Large intestine (tissue), 12 donors: ENCODE measurements at places on chromosomes 4 and X.

DNA sequence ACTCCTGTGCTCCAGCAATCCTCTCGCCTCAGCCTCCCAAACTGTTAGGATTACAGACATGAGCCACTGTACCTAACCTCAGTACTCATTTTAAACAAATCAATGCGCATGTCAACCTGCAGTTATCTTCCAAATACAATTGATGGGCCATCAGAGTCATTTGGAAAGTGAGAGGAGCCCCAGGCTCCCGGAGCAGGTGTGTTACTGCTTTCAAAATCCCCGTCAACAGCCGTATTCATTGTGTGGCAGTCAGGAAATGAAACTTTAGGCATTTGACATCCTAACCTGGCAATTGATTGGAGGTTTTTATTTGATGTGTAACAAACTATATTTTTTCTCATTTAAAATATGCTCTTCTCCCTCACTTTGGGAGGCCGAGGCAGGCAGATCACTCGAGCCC, 623.6 kb upstream of the TENM3 start:
- H3K27ac ChIP-seq, result no peak overlapping the region
- H3K4me1 ChIP-seq, result no peaks in the 10 kb centered on the region
- H3K27me3 ChIP-seq, result no peaks in the 10 kb centered on the region

- peaks cover 3% of the 10 kb centered on the region for H3K27me3 ChIP-seq
- H3K36me3 ChIP-seq, result no peaks in the 10 kb centered on the region
- no peak overlapping the region for H3K4me3 ChIP-seq
- no peaks in the 10 kb centered on the region for H3K4me1 ChIP-seq
Observed at GRCh38 chr4:139587446-139587845, 31.4 kb upstream of the SETD7 start.

DNA sequence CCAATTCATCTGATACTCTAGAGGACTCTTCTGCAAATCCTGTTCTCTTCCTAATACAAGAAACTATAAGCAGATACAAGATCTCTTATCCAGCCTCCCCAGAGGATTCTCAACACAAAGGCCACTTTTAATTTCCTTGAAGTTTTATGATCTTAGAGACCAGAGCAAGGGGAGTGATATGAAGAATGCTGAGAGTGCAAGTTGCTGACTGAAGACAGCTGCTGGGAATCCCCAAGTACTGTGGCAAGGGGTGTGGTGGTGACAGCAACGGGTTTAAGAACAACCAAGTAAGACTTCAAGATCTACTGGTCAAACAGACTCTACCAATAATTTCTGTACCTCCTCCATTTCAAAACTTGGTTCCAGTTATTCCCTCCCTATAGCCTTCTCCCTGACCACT, 7.0 kb downstream of the AMMECR1 start:
- no peaks in the 10 kb centered on the region for H3K27me3 ChIP-seq
- H3K4me1 ChIP-seq, result peaks cover 9% of the 10 kb centered on the region
- peak overlapping the region; percentile 52 for H3K27ac ChIP-seq
- no peaks in the 10 kb centered on the region for H3K36me3 ChIP-seq
- DNase-seq, result peak; percentile 53
- H3K4me3 ChIP-seq, result no peak overlapping the region

- no peak overlapping the region for H3K4me3 ChIP-seq
- no peak for DNase-seq
- no peaks in the 10 kb centered on the region for H3K27me3 ChIP-seq
- H3K27ac ChIP-seq, result no peak overlapping the region
- H3K4me1 ChIP-seq, result no peaks in the 10 kb centered on the region
Observed at GRCh38 chr4:41619161-41619560, 81.2 kb downstream of the LIMCH1 start.

DNA sequence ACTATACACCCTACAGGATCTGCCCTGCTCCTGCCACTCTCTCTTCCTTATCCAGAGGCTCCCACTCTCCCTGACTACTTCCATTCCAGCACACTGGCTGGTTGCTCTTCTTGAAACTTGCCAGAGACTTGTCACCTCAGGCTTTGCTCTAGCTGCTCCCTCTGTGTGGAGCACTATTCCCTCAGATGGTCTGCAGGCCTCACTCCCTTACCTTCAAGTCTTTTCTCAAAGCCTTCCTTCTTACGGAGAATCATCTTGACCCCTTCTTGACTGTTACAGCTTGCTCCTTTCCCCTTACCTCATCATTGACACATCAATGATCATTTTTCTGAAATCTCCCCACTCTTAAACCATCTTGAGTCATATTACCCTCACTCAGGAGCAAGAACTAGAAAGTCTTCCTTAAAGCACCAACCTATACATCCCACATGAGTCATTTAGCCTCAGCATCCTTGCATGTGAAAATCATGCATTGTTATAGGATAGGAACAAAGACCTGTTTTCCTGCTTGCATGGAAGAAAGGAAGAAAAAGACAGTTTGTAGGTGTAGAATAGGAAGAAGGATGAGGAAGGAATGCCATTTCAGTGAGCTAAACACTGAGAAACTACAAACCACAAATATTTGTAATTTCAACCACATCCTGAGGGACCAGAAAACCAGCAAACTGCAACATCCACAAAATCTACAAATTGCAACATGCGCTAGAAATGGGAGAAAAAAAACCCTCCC, 55.7 kb downstream of the ANTXR2 start:
- no peak overlapping the region for H3K4me3 ChIP-seq
- no peaks in the 10 kb centered on the region for H3K4me1 ChIP-seq
- DNase-seq, result no peak
- no peak overlapping the region for H3K27ac ChIP-seq

GRCh38 chrX:47586043-47586787, 4.0 kb downstream of the TIMP1 start:
- H3K4me1 ChIP-seq, result peaks cover 5% of the 10 kb centered on the region
- no peak overlapping the region for H3K27ac ChIP-seq
- DNase-seq, result no peak
- H3K4me3 ChIP-seq, result no peak overlapping the region
- no peaks in the 10 kb centered on the region for H3K36me3 ChIP-seq
- no peaks in the 10 kb centered on the region for H3K27me3 ChIP-seq

- DNase-seq, result peak; percentile 75
- peaks cover 37% of the 10 kb centered on the region for H3K27me3 ChIP-seq
- no peaks in the 10 kb centered on the region for H3K4me1 ChIP-seq
- peak overlapping the region; percentile 63 for H3K4me3 ChIP-seq
- H3K27ac ChIP-seq, result peak overlapping the region; percentile 48
Observed at GRCh38 chr4:185470501-185471195, 885 bp downstream of the CCDC110 start.

DNA sequence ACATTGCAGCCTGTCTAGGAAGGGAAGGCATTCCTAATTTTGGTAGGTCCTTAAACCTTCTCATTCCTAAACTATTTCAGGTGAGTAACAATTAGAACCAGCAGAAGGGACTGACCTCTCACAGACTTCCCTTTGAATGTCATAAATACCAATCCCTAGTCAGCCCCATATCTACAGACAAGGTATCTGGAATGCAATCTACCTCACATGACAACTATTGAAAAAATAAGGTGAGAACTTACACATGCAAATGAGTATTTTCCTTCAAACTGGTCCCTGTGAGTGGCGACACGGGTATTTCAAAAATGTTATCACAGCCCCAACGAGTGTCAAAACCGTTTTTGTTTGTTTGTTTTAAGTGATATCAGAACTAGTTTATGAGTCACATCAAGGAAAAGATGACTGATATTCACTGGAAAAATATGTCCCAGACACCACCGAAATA, 102.4 kb upstream of the VCX2 start:
- no peaks in the 10 kb centered on the region for H3K36me3 ChIP-seq
- H3K27ac ChIP-seq, result no peak overlapping the region
- no peaks in the 10 kb centered on the region for H3K27me3 ChIP-seq
- no peak for DNase-seq
- H3K4me3 ChIP-seq, result no peak overlapping the region

GRCh38 chr4:125725957-125726525, 411.3 kb downstream of the FAT4 start:
- no peak for DNase-seq
- H3K4me3 ChIP-seq, result no peak overlapping the region
- no peaks in the 10 kb centered on the region for H3K4me1 ChIP-seq
- H3K36me3 ChIP-seq, result no peaks in the 10 kb centered on the region

DNA sequence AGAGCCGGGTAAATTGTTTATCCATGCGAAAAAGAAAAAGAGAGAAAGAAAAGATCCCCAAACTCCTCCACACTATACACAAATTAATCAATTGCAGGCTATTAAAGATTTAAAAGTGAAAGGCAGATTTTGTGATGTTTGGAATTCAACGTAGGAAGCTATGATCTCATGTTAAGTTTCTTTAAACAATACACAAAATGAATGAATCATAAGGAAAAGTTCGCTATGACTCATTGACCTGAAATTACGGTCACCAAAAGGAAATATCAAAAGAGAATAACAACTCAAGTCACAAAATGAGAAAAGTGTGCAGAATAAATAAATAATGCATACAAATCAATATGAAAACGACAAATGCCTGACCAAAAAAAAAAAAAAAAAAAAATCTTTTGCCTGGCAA, 28.6 kb downstream of the CLNK start:
- H3K27me3 ChIP-seq, result no peaks in the 10 kb centered on the region
- no peaks in the 10 kb centered on the region for H3K36me3 ChIP-seq
- H3K4me1 ChIP-seq, result peaks cover 3% of the 10 kb centered on the region
- no peak overlapping the region for H3K27ac ChIP-seq
- DNase-seq, result no peak

DNA sequence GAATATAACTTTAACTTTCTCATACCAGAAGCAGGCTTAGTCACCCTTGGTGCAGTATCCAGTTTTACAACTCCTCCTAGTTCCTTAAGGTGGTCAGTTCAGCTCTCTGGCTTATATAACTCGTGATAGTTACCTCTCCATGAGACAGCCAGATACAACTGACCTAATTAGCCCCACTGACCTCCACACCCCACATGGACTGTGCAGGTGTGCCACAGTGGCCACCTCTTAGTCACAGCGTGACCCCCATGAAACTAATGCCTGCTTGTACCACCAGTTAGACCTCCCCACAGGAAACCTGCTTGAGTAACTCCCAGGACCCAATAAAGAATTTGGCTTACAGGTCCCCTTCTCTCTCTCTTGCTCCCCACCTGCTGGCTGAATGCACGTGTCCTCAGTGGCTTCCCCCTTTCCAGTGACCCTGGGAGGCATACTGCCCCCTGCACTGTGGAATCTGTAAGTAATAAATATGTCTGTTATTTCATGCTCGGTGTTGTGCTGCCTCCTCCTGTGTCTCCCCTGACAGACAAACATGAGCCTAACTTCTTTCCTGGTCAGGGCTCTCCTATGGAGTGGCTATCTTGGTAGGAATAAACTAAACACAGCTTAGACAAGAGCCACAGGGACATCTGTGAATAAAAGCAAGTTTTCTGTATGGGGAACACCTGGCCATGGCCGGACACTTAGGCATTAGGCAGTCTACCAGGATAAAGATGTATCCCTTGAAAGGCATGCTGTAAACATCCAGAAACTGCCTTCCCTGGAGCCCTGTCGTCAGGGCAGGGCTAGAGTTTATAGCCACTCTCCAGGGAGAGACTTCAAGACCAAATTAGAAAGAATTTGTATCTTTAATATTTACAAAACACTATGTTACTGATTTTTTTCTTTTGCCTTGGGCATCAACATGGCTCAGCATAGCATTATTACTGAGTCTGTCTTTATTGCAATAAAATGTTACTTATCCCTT, 209.7 kb upstream of the BOD1L1 start:
- peak; percentile 32 for DNase-seq
- peaks cover 16% of the 10 kb centered on the region for H3K4me1 ChIP-seq
- no peaks in the 10 kb centered on the region for H3K27me3 ChIP-seq
- no peaks in the 10 kb centered on the region for H3K36me3 ChIP-seq
